Activated CD8-positive, alpha-beta memory T cell treated with anti-CD3 and anti-CD28 coated beads for 4 hours (primary cell): ENCODE measurements at places on chromosomes 6 and 20.

DNA sequence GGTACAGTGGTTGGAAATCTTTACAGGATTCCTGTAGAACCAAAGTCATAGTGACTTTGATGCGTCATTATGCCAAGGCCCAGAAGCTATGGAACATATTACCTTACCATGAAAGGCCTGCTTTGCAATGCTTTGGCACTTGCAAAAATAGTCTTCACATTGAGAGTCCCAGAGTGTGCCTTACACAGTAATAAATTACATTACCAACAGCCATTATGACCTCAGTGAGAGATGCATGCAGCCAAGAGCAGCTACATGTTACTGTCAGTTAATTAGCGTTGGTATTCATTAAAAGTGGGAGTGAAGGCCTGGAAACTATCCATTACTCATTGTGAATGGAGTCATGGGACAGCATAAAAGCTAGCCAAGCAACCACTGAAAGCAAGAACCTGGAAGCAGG, 39.2 kb upstream of the HDDC2 start:
- no peak for DNase-seq

DNA sequence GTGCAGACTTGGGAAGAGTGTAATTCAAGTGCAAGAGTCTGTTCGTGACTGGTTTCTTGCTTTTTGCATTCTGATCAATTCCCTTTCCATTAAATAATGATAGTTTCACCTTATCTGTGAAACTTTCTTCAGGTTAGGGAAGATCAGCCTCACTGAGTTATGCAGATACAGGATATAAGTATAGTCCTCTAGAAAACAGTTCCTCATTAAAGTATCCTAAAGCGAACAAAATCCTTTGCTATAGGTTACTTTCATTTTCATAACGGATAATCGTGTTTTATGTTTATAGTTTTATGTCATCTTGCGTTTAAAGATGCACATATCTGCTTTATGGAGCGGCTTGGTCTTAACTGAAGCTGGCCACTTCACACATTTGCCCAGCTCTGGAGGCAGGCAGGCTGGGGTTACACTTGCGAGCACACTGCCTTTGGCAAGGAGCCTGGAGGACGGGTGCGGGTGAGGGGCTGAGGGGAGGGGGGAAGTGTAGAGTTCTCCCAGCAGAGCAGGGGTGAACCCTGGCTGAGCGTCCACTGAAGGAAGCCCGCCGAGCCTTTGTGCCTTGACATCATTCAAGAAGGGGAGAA, 123.5 kb upstream of the IFNGR1 start:
- DNase-seq = no peak

DNA sequence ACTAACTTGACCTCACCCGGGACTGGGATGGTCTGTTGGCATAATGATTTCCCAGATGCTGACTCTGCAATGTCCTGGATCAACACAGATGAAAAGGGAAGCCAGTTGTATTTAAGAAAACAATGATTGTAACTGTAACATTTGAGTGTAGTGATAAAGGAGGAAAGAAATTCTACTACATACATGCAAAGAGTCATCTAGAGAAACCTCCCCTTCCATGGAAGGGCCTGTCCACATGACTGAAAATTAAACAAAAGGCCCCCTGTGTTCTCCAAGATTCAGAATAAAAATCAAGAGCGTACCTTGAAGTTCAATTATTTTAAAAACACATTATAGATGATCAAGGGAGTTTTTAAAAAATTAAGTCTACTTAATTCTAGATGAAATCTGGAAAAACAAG, 151.2 kb downstream of the FOXC1 start:
- no peak for DNase-seq

DNA sequence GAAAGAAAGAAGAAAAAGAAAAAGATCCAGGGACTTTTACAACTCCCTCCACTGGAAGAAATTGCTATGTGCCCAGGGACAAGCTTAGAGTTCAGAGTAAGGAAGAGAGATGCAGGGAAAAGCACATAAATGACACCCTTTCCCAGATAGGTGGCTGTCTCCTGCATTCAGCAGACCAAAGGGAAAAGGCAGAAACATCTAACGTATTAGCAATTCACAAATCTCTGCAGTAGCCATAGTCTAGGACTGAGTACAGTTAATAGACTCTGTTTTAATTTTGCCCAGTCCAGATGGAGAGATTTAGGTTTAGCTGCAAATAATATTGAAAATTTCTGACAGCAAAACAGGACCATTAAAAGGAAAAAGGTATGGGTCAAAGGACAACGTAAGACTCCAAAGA, 71.3 kb upstream of the TNFRSF21 start:
- DNase-seq = no peak

- no peak for DNase-seq
These were observed 166.5 kb upstream of the MYLIP start for GRCh38 chr6:15962449-15962764.

DNA sequence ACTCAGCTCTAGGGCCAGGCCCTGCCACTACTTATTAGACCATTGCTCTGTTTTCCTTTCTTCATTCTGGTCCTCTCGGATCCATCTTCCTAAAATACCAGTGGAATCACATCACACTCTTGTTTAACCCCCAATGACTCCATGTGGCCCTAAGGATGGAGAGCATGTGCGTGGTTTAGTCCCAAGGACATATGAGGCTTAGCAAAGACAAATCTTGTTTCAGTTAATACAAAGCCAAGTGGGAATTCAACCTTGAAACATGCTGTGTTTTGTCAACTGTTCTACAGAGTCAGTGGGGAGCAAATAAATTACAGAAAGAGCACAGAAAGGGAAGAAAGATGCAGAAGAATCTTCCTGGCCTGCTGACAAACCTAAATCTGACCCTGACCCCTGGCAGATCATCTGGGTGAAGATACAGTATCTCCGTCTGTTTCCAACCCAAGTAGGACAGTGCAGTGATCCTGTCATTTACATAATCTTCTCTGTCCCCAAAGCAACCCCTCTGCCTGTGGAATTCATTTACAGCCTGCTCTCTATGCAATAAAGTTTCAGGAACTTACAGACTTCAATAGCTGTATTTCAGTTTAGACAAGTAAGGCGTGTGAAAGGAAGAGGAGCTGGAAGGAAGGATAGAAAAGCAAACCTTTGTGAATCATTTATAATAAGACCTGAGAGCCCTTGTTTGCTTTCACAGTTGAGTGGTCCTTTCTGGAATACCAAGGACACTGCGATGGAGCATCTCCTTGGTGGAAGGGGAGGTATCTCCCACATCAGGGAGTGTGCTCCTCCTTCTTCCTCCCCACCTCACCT, 144.0 kb downstream of the THBS2 start:
- DNase-seq = no peak

DNA sequence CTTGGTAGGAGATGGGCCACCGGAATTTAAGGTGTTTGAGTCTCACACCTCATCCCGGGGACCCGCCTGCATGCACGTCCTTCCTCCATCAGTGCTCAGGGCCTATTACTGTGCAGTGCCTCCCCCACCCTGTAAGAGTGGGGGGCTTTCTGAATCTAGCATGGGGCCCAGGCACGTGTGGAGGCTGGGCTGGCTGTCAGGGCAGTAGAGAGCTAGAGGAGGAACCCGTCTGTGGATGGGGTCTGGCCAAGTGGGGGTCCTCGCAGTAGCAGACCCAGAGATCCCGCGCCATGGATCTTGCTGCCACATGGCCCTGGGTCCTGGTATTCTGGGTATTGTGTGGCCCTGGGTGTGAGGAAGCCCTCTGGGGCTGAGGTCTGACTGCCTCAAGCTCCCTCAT, 42.9 kb downstream of the SRC start:
- DNase-seq = no peak

- DNase-seq = no peak
These were observed 632.7 kb downstream of the RFPL4B start for GRCh38 chr6:112979830-112980229.

DNA sequence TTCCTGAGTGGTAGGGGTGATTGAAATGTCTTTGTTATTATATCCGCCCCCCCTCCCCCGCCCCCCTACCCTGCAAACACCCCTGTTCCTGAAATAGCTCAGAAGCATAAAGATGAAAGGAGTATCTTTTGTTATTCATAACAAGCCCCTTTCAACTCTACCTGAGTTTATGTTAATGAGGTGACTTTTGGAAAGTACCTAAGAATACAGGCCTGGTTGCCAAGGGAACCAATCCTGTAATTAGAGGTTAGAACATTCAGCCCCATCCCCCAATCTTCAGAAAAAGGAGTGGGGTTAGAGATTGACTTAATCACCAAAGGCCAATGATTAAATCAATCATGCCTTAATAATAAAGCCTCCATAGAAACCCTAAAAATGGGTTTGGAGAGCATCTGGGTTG, 979.2 kb upstream of the GJE1 start:
- DNase-seq = no peak

GRCh38 chr6:118864341-118865099, 29.4 kb upstream of the ASF1A start:
- no peak for DNase-seq

- DNase-seq = no peak
These were observed 16.3 kb downstream of the BMP2 start for GRCh38 chr20:6783752-6784151.

DNA sequence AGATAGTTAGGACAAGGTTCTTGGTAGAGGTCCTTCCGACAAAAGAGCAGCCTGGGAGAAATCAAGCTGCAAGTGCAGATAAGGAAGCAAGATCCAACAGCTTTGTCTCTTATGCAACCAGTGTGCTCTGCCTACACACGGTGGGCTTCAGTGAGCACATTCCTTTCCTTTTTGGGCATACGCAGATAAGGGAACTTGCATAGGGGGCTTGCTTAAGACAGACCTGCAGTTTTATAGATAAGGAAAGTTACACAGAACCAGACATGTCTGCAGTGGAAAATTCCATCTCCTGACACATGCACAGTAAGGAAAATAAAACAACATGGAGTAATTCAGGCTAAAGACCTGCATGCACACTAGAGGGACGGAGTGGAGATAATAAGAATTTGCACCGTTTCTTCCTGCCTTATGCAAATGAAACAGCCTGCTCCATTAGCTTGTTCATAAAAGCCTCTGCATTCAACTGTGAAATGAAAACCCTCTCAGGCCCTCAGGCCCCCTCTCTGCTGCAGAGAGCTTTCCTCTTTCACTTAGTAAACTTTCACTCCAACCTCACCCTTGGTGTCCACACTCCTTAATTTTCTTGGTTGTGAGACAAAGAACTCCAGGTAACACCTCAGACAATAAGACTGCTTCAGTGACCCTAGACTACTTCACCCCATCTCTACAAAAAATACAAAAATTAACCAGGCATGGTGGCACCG, 97.5 kb upstream of the MYLIP start:
- DNase-seq = no peak

- DNase-seq = no peak
These were observed 509.8 kb upstream of the JARID2 start for GRCh38 chr6:14735956-14736486.

DNA sequence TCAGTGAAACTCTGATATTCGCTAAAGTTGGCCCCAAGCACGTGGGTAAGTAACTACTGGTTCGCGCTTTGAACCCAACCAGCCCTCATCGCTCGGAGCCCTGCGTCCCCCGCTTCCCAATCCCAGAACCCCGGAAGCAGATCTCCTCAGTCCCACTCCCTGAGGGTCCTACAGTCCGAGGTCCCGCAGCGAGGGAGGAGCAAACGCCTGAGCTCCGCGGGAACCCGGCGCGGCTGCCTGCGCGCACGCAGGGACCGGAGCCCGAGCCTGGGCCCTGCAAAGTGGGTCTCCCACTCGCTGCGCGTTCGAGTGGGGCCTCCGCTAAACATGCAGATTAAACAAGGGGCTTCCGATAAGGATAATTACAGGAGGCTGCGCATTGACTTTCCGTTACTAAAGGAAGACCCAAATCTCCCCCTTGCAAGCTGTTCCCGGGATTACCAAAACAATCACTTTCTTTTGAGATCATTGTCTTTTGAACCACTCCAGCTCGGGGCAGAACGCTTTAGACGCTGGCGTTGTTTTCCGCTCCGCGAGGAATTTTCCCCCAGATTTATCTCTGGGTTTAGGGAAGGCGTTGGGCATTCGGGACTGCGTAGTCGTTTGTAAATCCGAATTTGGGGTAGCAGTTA, 1.3 kb upstream of the VSX1 start:
- no peak for DNase-seq

DNA sequence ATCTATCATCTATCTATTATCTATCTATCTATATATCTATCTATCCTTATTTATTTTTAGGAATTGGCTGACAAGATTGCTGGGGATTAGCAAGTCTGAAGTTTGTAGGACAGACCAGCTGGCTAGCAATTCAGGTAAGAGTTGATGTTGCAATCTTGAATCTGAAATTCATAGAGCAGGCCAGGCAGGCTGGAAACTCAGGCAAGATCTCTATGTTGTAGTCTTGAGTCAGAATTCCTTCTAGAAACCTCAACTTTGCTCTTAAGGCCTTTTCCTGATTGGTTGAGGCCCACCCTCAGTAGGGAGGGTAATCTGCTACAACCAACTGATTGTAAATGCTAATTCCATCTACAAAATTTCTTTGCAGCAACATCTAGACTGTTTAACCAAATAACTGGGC, 19.2 kb downstream of the MAPK13 start:
- no peak for DNase-seq

GRCh38 chr20:59583428-59584277, 20.7 kb upstream of the PHACTR3 start:
- DNase-seq = no peak

GRCh38 chr6:141033101-141033500, 1099.6 kb upstream of the GJE1 start:
- no peak for DNase-seq

DNA sequence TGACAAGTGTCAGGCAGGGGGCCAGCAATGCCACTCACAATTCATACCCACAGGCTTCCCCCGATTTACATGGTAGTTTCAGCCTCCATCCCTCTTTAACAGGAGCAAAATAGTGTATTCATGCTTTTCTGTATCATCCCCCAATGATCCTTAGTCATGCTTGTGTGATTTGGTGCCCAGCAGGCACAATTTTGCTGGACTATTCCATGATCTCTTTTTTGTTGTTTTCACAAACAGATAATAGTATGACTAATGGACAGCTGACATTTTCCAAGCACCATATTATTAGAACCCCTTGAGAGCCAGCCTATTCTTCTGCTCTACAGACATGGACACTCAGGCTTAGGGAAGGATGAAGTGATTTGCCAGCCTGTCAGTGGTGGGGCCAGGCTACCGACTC, 128.2 kb upstream of the RIPOR2 start:
- no peak for DNase-seq

DNA sequence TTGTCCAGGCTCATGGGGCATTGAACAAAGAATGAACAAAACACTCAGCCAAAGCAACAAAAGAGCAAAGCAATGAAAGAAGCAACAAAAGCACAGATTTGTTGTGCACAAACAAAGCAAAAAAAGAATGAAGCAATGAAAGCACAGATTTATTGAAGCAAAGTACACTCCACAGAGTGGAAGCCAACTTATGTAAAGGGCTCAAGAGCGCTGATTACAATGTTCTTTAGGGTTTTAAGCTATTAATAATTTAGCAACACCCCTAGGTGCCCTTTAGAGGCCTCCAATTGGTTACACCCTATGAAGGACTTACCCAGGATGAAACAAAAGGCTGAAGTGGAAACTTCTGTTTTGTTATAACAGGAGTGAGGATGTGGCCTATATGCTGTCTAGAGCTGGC, 179.2 kb upstream of the PROKR2 start:
- no peak for DNase-seq
